Stimulated activated CD4-positive, alpha-beta T cell treated with anti-CD3 and anti-CD28 coated beads, TNF-alpha, amount 100 ng/mL, for 48 hours (primary cell): ENCODE measurements at places on chromosomes 12 and 14.

GRCh38 chr12:53496752-53497032, 2.6 kb downstream of the MAP3K12 start:
- DNase-seq, result no peak

DNA sequence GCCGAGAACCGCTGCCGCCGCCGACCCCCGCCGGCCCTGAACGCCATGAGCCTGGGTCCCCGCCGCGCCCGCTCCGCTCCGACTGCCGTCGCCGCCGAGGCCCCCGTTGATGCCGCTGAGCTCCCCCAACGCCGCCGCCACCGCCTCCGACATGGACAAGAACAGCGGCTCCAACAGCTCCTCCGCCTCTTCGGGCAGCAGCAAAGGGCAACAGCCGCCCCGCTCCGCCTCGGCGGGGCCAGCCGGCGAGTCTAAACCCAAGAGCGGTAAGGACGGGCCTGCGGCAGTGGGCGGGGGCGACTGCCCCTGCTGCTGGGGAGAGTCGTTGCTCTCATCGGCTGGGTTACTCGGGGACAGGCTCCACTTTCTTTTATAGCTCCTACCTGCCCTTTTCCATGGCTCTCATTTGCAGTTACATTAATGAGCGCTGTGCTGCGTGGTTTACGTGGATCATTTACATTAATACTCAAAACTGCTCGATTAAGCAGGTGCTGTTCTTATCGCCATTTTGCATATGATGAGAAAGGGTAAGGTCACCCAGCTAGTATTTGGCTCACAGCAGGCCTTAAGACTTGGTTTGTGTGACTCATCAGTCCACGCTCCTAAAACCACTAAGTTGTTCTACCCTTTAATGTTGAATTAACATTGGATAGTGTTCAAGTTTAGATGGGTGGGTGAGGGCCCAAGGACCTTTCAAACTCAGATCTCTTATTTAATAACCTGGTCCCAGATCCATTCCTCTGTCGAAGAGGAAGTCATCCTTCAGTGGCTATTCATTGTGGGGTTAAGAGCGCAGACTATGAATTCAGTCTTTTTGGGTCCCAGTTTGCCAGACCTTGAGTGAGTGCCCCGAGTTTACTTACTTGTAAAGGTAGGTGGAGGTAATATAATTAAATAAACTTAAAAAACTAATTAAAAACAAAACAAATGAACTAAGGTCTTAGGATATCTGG, 823 bp downstream of the RNF10 start:
- peak; percentile 50 for DNase-seq

- DNase-seq, result no peak
Measured at GRCh38 chr14:34111953-34112352, 161.1 kb upstream of the EGLN3 start.

GRCh38 chr12:29023436-29024076, 125.5 kb upstream of the FAR2 start:
- no peak for DNase-seq

GRCh38 chr14:64946310-64947045, 3.9 kb upstream of the GPX2 start:
- DNase-seq, result no peak

DNA sequence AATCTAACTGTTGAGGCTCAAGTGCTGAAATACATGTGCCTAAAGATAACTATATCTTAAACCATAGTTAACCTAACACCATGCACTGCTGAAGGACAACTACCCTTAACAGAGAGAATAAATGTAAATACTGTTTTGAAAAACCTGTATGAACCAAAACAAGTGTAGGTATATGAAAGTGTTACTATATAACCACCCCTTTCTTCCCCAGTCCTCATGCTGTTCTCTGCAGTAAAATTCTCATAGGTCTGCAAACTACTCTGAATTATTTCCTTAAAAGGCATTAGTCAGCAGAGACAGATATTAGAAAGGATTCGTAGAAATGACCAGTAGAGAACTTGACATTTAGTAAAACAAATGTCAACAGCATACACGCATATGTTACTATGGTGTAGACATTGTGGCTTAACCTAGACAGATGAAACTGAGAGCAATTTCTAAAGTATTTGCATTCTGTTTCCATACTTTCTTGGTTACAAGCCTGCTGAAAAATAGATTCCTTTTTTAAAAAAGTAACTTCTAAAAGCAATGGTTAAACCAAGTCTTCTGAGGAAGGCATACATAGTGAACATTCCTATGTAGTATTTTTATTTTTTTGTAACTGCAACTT, 13.9 kb downstream of the CSRP2 start:
- DNase-seq, result no peak

DNA sequence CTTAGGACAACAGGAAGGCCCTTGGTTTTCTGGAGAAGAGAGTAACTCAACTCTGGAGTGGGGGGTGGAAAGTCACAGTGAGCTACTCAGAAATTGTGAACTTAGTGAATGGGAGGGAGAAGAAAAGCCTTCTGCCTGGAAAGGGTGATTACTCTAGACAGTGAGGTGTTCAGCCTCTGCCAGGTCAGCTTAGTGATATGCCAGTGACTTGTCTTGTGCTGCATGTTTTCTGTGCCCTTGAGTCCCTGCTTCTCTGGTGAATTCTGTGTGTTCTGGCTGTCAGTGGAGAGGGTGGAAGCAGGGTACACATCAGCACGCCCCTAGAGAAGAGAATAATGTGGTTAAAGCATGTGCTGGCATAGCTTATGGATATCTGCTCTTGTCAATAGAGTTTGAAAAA, 13.4 kb downstream of the ATP23 start:
- DNase-seq, result no peak

DNA sequence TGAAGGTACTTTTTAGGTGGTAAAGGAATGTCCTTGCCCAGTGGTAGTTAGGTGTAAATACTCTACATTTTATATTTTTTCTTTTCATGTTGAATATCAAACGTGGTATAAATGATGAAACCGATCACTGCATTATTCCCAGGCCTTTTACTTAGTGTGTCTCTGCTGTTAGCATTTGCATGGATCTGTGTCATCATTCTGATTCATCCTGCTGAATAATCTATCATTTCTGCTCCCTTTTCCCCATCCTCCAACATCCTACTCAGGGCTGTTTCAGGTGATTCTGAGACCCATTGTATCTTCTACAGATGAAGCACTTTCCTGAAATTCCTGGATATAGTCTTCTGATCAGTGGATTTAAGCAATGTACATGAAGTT, 61.0 kb upstream of the PTHLH start:
- DNase-seq, result no peak

DNA sequence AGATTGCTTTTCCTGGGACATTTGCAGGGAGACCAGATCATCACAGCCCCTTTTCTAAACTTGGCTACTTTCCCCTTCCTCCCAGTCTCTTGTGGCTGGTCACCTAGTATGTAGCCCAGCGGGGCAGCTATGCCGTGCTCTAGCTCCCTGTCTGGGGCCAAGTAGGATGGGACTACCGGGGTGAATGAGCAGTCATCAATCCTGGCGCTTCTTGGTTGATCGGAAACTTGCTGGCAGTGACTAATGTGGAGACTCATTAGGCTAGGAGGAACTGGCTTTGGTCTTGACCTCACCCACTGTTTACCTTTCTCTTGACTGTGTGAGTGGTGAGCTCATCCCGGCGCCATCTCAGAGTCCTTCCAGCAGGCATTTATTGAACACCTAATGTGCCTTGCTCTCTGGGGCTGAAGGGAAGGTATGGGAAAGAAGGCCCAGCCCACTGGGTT, 15.9 kb downstream of the PLEKHG3 start:
- DNase-seq, result no peak

GRCh38 chr12:6311822-6312528, 1.5 kb downstream of the PLEKHG6 start:
- no peak for DNase-seq

- no peak for DNase-seq
Measured at GRCh38 chr12:65894088-65894487, 69.8 kb downstream of the HMGA2 start.

- DNase-seq, result no peak
Measured at GRCh38 chr12:51399891-51400290, 8.7 kb upstream of the GALNT6 start.
